ENCODE measurements at places on chromosomes 13 and 19.

DNA sequence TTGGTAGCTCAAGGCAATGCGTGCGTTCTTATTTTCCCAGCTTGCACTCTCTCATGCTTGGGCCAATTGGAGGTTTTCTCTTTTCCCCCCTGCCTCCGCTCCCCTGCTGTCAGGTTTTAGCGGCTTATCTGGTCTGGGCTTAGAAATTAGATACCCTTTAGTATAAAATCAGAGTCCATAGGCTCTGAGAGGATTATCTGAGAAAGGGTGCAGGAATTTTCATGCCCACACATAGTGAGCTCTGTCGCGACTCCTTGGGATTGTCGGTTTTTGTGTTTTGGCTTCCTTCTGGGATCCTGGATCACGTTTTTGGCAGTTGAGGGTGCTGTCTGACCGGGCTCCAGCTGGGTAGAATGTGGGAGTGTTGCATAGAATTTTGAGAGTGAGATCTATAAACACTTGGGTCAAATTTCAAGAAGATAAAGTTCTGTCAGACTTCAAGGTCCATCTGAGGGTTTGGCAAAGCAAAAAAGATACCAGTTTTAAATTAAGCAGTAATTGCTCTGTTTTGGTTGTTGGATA, 12.4 kb downstream of the CHAF1A start:
- DNase-seq: no peak

DNA sequence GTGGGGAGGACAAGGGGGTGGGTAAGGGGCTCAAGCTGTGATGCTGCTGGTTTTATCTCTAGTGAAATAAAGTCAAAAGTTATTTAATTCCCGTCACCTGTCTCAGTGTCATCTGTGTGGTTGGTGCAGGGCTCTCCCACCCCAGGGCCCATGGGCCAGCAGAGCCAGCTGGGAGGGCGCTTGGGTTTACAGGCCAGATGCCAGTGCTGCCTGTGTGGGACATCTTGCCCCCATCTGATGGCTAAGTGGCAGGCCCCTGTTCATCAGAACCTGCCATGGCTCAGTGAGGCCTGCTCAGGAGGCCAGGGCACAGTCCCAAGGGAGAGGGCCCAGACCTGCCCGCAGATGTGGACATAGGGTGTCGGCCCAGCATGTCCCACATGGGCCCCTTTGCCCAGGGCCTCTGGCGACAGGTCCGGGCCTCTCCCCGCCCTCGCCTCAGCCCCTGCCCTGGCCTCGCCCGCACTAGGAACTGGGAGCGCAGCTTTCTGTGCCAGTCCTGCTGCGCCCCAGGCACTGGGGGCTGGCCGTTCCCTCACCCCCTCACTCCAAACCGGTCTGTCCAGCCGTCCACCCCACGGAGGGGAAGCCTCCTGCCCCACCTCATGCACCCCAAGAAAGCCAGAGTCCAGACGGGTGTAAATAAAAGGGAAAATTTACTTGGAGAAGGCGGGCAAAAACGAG, 5.3 kb downstream of the ZNF296 start:
- no peak for DNase-seq

GRCh38 chr13:110801044-110801443, 87.5 kb downstream of the ING1 start:
- DNase-seq: peak; percentile 39

DNA sequence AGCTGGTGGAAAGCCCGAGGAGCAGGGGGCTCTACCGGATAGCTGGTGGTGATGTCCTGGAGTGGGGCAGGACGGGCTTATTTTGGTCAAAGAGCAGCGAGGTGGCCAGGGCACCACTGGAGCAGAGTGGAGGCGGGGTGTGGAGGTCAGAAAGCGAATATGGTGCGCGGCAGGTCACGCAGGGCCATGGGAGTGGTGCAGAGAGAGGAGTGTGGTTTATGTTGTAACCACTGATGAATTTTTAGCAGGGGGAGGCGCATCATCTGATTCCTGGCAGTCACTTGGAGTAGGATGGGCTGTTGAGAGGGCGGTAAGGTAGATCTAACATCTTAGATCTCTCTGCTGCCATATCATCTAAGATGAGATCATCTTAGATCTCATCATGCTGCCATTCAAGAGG, 1.4 kb upstream of the ZNF414 start:
- DNase-seq: peak; percentile 77

- no peak for DNase-seq
These were observed 7.8 kb downstream of the ZSCAN5B start for GRCh38 chr19:56189785-56190184.

DNA sequence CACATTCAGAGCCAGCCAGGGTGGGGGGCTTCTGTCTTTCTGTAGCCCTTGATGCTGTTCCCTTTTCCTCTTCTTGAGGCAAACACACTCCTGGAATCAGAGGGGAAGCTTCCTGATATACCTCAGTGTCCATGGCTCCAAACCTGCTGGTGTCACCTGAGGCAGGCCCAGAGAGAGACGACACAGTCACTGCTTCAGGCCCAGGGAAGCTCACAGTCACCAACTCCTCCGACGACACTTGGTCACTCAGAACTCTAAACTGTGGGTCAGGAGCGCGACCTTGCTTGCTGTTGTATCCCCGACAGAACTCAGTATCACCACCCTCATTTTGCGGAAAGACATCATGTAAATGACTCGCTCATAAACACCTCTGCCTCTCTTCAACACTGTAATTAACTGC, 1.1 kb downstream of the ATP13A1 start:
- no peak for DNase-seq

GRCh38 chr19:16205205-16206045, 7.7 kb downstream of the AP1M1 start:
- DNase-seq: no peak

GRCh38 chr13:113152691-113152983, 5.8 kb upstream of the PROZ start:
- no peak for DNase-seq

DNA sequence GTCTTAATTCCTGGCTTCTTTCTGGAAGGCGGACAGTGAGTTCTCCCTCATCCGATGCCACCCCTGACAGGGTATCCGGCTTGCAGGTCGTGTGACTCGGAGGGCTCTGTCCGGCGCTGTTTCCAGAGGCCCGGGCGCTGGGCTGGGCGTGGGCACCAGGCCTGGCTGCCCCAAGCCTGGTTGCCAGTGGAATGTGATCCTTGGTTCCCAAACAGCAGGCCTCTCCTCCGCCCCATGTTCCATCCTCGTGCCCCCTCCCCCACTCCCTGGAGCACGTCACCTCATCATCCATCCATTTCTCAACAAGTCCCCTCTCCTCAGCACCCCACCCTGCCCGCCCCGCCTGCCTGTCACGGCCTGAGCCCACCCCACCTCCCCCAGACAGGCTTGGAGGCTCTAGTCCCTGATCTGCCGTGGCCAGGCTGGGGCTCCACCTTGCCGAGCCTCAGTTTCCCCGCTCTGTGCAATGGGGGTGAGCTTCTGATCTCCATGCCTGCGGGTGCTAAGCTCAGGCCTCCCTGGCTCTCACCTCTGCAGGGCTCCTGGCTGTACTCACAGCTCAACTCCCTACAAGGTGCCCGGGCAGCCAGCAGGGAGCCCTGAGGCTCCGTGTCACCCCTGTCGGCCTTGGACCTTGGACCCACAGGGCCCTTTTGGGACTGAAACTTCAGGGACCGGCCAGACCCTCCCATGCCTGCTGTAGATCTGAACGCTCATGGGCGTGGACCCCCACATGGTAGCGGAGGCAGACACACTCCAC, 2.3 kb downstream of the TBXA2R start:
- DNase-seq: no peak

GRCh38 chr13:39451301-39451700, 151.7 kb downstream of the LHFPL6 start:
- no peak for DNase-seq

DNA sequence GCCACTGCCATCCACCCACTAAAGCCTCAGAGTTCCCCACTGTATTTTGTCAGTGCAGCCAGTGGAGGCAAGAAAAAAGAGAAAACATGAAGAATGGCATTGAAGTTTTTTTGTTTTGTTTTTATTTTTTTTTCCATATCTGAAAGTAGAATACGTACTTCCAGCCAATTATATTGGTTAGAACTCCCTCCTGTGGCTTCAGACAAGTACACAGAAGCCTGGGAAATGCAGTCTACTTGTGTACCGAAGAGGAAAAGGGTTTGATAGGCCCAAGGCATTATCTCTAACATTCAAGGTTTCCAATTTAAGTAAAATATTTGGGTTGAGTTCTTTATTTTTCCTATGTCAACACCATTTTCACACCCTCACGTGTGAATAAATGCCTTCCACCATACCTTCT, 696.2 kb upstream of the GPC6 start:
- DNase-seq: no peak

GRCh38 chr13:106906426-106906996, 338.6 kb upstream of the ARGLU1 start:
- no peak for DNase-seq

DNA sequence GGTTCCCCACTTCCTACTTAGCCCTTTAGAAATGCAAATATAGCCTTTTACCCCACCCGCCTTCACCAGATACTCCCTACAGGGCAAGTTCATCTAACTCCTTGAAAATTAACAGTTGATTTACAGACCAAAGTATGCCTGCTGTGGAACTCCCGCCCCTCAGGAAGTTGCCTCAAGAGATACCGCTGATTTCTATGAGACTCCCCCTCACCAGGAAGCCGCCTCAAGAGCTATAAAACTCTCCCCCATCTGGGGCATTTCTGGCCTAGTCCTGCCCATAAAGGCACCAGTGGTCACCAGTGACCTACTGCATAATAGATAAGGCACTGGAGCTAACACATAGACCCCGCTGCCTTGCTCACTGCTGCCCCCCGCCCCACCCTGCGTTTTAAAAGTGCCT, 201.7 kb upstream of the UBL3 start:
- peak; percentile 13 for DNase-seq

DNA sequence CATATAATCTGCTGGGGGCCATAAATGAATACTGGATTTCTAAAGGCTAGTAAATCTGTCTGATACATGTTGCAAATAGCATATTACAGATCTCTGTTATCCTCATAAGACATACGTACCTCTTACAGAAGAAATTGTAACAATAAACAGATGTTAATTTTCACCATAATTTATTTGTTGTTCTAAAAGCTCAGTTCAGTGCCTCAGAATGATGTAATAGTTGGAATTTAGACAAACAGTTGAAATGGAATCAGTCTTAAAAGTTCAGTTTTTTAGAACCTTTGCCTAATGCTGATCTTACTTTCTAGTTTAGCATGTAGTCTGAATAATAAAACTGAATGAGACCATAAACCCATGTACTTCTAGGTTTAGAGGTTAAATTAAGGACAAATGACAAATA, 43.1 kb downstream of the B3GLCT start:
- no peak for DNase-seq

DNA sequence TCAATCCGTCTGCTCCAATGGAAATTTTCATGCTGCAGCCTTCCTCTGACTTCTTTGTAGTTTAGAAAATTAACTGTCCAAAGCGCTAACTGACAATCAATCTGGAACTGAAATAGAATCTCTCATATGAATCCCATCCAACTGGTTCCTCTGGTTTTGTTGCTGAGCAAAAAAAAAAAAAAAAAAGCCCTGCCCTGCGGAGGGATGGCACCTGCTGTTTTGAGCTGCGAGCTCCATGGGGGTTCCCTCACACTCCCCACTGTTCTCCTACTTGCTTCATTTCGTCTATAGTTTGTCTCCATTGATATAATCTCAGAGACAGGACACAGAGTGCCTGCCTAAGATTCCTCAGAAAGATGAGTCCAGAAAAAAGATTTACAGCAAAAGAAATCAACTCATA, 33.4 kb downstream of the FAAP24 start:
- no peak for DNase-seq

Measured in CD4-positive, alpha-beta T cell (primary cell).